Glomerular endothelial cell (primary cell): ENCODE measurements at places on chromosomes 12 and 14.

GRCh38 chr14:48527832-48528231 lies 852.4 kb upstream of the MDGA2 start:
- DNase-seq, result no peak

- no peak for DNase-seq
Observed at GRCh38 chr14:51432302-51432948, 192.4 kb downstream of the TMX1 start.

GRCh38 chr12:88630561-88630960 lies 50.3 kb upstream of the KITLG start:
- no peak for DNase-seq

DNA sequence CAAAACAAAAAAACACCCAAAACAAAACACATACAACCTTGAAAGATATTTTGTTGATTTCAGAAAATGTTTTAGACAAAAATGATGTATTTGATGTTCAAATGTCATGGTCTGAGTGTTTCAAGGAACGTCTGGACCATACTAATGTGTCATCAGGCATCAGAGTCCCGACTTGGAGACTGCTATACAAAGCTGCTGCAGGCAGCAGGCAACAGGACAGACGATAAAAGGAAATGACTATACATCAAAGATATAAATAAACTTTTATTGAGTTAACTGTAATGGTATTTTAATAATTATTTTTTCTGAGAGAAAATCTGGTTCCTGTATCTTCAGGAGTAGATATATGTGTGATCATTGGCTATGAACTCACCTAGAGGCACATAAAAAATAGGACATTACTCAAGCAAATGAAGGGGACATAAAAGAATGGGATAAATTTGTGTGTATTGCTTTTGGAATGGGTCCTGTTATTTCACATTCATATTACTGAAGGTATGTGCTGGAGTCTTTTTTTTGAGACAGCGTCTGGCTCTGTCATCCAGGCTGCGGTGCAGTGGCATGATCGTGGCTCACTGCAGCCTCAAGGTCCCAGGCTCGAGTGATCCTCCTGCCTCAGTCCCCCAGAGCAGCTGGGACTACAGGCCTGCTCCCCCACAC lies 87.3 kb upstream of the HECTD1 start:
- DNase-seq, result no peak

DNA sequence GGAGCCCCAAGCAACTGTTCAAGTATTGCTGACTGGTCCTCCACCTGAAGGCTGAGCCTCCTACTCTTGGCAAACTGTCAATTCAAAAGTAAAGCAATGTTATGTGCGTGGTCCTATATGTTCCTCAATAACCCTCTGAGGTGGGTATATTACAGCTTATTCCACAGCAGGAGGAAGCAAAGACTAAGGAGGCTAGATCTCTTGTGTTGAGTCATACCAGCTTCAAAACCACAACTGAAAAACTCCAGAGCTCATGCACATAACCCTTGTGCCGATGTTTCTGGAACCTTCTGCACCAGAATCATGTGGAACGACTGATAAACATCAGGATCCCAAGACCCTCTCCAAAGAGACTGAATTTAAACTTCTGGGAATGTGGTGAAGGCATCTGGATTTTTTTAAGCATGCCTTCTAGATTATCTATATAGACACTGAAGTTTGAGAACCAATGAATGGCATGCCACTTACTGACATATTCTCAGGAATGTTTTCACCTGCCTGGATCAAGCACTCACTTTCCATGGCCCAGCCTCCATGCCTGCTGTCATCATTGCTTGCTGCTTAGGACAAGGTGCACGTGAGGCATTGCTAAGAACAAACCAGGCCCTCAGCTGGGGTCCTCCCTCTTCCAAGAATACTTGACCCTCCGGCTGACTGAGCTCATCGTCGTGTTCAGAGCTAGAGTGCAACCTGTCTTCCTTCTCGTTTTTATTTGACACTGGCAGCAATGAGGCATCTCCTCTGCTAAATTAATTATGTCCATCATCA lies 194.7 kb downstream of the BCL11B start:
- no peak for DNase-seq

GRCh38 chr14:96177766-96178375 lies 26.8 kb upstream of the BDKRB2 start:
- DNase-seq, result no peak

DNA sequence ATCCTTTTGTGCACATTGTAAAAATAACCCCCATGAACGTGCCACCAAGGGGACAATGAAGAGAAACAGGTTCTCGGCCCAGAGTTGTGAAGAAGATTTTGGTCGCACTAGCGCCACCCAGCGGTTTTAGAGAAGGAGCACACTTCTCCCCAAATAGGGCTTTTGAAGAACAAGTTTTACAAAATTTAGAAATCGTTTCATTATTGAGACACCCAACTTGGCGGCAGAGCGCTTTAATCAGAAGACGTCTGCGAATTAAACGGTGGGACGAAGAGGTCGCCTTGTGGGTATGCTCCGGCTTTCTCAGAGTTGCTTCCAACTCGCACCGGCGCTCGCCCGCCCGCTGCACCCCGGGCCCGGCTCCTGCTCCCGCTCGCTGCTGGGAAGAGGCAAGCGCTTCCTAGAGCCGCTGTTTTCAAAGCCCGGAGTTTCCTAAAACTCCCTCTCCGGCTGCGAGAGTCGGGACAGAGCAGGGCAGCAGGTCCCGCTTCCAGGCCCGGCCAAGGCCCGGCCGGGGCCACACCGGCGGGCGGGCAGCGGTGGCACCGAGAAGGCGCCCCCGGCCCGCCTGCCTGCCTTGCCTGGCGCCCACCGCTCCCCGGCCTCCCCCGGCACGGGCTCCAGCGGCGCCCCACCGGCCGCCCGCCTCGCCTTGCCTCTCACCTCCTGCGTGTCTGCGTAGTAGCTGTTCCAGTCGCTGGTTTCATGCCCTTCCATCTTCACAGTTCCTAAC lies 645 bp downstream of the FOXA1 start:
- DNase-seq, result peak; percentile 88

DNA sequence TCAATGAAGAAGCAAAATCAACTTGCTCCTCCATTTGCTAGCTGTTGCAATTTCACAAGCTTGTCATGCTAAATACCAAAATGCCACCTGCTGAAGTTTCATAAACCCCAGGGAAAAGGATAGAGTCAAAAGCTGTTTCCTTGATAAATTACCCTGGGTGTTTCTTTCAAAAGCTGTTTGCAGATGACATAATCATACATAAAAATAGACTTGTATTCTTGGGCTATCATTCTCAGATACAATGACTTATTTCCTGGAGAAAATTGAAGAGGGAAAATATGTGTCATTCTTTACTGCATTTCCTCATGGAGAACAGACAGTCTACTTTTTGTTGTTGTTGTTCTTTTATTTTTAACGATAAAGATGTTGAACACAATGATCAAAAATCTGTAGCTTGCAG lies 119.2 kb downstream of the GALC start:
- no peak for DNase-seq

GRCh38 chr12:106149096-106149784 lies 10.5 kb upstream of the NUAK1 start:
- no peak for DNase-seq

DNA sequence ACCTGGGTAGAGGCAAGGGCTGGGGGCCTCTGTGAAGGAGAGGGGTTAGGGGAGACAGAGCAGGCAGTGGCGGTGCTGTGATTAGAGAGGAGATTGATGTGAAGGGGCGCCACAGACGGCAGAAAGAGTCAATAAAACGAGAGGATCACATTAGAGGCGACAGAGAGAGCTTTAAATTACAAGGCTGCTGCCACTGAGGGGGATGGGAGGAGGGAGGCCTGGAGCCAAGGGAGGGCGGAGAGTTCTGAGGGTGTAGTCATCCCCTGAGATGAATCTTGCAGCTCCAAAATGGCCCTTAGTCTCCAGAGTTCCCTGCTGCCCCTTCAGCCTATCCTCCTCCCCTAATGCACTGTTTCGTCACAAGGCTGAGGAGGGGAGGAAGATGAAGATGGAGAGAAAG lies 12.8 kb downstream of the ZFHX2 start:
- DNase-seq, result no peak

- DNase-seq, result no peak
Observed at GRCh38 chr12:57040750-57041149, 9.2 kb downstream of the MYO1A start.

- DNase-seq, result no peak
Observed at GRCh38 chr14:102610968-102611811, 18.7 kb downstream of the RCOR1 start.
